Activated T-helper 1 cell treated with anti-CD3 and anti-CD28 coated beads, Interleukin-12 subunit alpha, Interleukin-12 subunit beta, Interleukin-2, Interleukin-4 antibody, amounts not matched to agents 30 ng/mL and 10 ng/mL and 1 ng/mL, durations not matched to agents 14 hours and 24 hours and 36 hours (primary cell): ENCODE measurements at places on chromosomes 11 and 22. TPM values are rescaled to one million over a fixed set of nuclear protein-coding genes. Genes with fewer than 3 reads are reported as not detected.
A peak's percentile ranks its signal among the peaks of the same experiment; 100 is the strongest.

DNA sequence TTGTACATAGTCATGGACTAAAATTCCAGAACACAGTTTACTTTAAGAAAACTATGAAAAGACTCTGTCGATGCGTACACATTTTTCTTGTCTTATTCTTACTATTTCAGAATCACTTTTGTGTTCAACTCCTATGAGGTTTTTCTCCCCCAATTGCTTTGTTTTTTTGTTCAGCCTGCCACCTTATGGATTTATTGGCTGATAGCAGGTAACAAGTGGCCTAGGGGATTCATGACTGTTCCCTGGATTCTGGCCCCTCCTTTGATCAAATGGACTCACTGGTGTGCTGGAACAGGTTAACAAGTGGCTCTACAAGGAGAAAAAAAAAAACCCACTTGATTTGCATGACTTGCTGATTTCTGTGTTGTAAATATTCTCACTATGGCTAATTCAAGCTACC lies 10.6 kb downstream of the MMP20 start:
- peaks cover 26% of the 10 kb centered on the region for H3K4me1 ChIP-seq
- no peak overlapping the region for H3K4me3 ChIP-seq
- no peaks in the 10 kb centered on the region for H3K36me3 ChIP-seq

DNA sequence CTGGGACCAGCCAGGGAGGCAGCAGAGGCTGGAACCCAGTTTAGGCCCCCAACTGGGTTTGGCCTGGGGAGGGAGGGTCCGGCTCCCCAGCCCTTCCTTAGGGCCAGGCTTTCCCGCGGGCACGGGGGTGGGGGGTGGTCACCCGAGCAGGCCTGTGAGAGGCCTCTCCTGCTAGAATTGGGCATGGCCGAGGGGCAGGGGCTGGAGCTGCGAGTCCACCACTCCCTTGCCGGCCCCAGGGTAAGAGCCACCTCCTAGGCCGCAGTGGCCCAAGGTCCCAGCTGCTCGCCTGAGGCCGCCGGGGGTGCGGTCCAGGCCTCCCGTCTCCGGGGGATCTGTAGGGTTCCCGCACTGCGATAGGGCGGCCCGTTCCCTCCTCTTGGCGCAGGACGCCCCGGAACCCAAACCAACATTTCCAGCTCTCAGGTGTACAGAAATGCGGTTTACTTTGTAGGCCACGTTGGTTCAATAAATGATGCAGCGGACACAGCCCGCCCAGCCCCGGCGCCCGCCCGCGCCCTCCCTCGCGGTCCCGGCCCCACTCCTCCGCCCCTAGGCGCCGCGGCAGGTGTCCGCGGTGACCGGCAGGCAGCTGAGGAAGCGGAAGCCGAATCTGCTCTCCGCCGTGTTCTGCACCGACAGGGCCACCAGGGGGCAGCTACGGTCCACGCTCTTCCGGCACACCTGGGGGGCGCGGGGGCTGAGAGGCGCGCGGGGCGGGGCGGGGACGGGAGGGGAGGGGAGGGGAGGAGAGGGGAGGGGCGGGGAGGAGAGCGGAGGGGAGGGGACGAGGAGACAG lies 5.9 kb downstream of the LMNTD2 start:
- peak; percentile 71 for DNase-seq
- peaks cover under 1% of the 10 kb centered on the region for H3K4me1 ChIP-seq
- H3K36me3 ChIP-seq: no peaks in the 10 kb centered on the region
- no peak overlapping the region for H3K27ac ChIP-seq
- no peak overlapping the region for H3K4me3 ChIP-seq
- H3K27me3 ChIP-seq: peaks cover 10% of the 10 kb centered on the region

DNA sequence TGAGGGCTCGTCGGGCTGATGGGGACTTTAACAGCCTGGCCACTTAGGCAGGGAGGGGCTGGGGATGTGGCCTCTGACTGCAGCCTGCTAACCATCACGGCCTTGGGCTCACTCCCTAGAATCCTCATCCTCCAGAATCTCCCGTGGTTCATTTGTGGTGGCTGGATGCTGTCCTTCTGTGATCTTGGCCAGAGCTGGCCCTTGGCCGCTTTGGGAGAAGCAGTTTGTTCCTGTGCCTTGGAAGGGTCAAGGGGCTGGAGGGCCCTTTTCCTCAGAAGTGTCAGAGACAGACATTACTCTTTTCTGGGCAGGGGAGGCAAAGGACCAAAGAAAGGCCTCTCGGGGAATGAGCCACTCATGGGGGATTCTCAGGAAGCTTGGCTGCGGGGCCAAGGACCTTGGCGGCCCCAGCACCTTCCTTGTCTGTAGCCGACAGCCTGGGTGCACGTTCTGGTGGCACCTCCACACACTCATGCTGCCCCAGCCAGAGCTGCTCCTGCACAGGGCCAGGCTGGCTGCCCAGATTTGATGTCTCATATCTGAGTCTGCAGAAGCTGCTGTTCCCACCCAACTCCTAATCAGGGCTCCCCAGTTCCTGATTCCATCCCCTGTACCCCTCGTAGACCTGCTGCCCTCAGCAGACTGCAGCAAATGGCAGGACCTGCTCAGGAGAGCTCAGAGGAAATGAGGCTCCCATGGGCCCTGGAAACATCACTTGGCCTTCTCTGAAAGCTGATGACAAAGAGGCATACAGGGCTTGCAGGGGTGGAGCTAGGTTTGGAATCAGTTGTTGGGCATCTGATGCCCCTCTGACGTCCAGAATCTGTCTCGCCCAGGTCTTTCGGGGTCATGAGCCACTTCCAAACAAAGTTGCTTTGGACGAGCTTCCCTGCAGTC lies 107.7 kb downstream of the CTTN start:
- H3K27ac ChIP-seq: no peak overlapping the region
- H3K27me3 ChIP-seq: no peaks in the 10 kb centered on the region
- no peak for DNase-seq
- no peaks in the 10 kb centered on the region for H3K4me1 ChIP-seq
- no peaks in the 10 kb centered on the region for H3K36me3 ChIP-seq

DNA sequence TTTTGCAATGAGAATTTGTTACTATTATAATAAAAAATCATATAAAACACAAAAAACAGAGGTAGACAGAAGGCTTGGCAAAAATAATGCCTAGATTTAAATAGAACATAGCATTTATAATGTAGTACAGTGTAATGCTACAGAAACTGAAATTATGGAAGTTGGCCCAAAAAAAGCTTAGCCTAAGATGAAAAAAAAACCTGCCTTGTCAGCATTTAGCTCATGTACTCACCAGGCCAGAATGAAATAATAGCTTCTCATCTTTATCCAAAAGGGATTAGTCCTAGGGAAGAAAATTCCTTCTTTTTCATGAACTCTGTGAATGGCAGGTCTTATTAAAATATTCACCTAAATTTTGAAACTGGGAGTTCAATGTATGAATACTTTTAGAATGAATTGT lies 951.1 kb downstream of the LRRC4C start:
- H3K27ac ChIP-seq: no peak overlapping the region
- H3K36me3 ChIP-seq: no peaks in the 10 kb centered on the region
- H3K27me3 ChIP-seq: no peaks in the 10 kb centered on the region
- no peak overlapping the region for H3K4me3 ChIP-seq
- no peaks in the 10 kb centered on the region for H3K4me1 ChIP-seq

The ANO3 gene
- total RNA-seq: not detected in 2 replicates
